ENCODE measurements at places on chromosomes 11 and 22.

GRCh38 chr11:28099715-28100114 is 8.2 kb downstream of the KIF18A start:
- no peak for DNase-seq

DNA sequence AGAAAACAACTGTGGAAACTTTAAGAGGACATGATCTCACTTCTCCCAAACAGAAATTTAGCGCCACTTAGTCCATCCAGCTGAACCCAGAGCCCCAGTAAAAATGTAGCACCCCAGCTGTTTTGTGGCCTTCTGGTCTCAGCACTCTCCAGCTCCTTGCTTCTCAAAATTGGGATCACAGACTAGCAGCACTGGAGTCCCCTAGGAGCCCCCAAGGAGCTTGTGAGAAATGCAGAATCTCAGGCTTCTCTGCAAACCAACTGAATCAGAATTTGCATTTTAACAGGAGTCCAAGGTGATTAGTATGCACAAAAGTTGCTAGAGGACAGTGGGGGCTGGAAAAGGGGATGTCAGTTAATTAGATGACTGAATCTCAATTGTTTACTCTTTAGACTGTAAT is 89.8 kb upstream of the FIBIN start:
- no peak for DNase-seq

- no peak for DNase-seq
Measured at GRCh38 chr11:119671561-119672015, 57.4 kb downstream of the NECTIN1 start.

GRCh38 chr22:46054091-46055073 is 77.4 kb upstream of the WNT7B start:
- peak; percentile 38 for DNase-seq

DNA sequence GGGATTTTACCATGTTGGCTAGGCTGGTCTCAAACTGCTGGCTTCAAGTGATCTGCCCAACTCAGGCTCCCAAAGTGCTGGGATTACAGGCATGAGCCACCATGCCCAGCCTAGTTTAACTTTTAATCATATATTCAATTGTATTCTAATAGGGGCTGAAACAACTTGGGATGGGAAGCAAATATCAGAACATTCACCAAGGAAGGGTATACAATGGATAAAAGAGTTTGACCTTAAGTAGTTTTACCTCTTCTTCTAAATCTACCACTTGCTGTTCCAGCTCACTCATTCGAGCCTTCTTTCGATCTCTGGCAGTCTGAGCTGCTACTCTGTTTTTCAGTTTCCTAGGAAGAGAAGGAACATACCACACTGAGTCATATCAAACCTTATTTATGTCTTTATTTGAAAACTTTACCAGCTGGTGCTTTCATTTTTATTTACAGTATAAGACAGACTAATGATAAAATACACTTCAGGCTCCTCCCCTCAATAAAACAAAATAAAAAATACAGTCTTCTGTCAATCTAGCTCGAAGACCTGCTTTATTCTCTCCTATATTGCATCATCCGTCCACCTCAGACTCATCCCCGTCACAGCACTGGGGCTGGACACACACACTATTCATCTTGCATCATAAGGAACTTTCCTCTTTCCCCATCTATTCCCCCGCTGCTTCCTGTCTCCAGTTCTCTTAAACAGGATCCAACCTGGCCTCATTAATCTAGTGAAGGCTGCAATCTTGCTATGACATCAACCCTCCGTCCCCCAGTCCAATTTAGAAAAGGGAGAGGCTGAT is 1.4 kb downstream of the XBP1 start:
- peak; percentile 75 for DNase-seq

DNA sequence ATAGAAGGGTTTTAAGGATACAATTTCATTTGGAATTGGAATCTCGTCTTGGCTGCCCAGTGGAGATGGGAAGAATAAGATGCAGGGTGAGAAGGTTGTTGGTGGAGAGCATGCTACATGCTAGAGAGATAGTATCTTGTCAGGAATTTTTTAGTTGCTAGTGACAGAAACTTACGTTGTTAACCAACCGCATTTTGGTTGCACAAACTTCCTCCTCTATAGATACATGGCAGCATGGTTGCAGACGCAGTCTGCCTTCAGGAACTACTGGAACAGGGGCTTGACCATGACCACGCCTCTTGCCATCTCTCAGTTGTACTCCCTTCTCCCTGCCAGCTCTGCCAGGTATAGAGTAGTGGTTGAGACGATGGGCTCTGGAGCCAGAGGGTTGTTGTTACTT is 13.5 kb upstream of the CCDC90B start:
- no peak for DNase-seq

DNA sequence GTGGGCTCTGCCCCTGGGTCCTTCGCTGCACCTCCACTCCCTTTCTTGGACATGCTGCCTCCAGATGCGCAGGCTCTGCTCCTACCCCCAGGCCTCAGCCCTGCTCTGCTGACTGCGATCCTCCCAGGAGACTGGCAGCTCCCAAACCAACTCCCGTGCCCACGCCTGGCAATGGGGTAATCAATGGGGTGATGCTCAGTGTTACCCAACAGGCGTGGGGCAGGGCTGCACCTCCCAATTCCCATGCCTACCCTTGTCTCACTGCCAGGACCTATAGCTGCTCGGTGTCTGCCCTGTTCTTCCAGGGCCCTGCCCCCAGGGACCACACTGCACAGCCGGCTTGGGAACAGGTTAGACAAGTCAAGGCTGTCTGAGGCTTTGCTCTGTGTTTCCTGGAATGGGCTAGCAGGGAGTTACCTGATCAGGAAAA is at the start of gene ALDH3B2:
Gene ALDH3B2 (minus strand): TSS at position 182 of the 430 bp plus-strand sequence. CDS start 7,688 bp downstream, outside the sequence.
- DNase-seq: no peak

GRCh38 chr11:60855726-60856633 is at the start of gene PTGDR2:
Gene PTGDR2 (minus strand): TSS chr11:60855950. CDS start chr11:60853722, 2,228 bp downstream.
- DNase-seq: no peak

DNA sequence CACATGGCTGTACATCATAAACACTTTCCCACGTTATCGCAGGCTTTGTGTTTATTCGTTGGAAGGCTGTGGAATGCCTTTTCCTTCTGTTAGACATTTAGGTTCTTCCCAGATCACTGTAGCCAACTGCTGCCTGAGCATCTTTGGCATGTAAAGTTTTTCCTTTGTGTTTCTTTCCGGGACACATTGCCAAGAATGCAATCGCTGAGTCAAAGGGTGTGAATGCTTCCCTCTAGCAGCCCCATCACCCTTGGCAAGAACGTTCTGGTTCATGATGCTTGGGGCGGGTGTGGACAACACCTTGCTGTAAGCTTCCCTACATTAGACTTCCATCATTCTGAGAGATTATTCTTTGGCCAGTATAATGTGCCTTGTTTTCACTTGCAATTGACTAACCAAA is 136.2 kb downstream of the OSBP2 start:
- no peak for DNase-seq

DNA sequence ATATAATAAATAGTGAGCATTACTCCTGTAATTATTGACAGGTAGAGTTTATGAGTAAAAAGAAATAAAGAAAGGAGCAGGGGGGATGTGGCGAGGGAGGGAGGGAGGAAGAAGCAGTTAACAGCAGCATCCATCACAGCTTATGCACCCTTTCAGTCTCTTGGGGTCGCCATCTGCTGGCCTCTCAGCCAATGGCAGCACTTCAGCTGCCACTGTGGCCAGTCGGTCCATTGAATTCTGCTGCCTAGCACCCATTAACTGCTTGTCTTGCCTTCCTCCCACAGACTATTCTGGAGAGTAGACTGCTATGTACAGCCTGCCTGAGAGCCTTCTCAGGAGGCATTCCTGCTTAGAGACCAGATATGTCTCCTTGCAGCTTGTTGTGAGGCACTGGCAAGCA is 388.3 kb downstream of the TENM4 start:
- DNase-seq: no peak

DNA sequence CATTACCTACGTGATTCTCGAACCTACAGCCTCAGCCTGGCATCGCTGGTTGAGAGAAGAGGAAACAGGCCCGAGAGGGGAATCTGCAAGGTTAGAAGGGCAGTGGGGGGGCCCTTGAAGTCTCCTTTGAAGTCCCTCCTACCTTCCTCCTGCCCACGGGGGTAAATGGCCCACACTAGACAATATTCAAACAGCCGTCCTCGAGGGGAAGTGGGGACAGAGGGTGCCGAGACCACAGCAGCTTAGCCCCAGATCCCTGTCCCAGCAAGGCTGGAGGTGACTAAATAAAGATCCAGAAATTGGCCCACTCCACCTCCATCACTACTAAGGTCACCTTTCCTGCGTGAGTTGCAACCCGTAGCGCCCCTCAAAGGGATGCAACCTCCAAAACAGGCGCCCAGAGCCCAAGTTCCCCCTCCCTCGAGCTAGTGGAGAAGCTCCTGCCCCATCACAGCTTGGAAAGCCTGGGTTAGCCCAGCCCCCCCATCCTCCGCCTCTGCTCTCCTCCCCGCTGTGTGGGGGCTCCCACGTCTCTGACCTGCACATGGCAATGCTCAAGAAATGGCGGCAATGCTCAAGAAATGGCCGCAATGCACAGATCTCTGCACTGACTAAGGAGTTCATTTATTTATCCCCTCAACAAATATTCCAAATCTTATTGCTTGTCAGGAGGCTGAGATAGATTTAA is 788 bp upstream of the RASL10A start:
- no peak for DNase-seq

DNA sequence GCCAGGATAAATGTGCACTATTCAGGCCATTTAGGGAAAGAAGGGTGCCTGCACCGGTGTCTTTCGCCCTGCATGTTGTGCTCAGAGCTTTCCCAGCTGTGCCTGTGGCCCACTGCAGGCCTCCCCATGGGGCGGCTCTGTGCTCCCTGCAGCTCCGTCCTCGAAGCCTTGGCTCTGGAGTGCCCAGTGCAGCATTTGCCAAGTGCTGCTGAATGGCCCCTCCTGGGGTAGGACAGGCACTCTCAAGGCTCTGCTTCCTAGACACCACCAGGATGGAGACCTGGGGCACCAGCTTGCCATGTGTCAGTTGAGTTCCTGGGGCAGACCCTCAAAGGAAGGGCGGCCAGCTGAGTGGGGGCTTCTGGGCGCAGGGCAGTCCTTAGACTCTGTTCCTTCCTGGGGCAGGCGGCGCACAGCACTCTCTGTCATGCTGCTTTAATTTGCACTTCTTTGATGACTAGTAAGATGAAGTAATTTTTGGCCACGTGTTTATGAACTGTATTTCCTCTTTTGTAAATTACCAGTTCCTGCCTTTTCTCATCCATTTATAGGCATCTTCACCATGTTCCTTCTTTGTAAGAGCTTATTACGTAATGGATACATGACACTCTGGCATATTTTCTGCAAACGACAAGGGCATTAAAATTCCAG is 32.1 kb upstream of the GNB1L start:
- peak; percentile 45 for DNase-seq

- no peak for DNase-seq
Measured at GRCh38 chr11:78350646-78351165, 66.9 kb downstream of the GAB2 start.

DNA sequence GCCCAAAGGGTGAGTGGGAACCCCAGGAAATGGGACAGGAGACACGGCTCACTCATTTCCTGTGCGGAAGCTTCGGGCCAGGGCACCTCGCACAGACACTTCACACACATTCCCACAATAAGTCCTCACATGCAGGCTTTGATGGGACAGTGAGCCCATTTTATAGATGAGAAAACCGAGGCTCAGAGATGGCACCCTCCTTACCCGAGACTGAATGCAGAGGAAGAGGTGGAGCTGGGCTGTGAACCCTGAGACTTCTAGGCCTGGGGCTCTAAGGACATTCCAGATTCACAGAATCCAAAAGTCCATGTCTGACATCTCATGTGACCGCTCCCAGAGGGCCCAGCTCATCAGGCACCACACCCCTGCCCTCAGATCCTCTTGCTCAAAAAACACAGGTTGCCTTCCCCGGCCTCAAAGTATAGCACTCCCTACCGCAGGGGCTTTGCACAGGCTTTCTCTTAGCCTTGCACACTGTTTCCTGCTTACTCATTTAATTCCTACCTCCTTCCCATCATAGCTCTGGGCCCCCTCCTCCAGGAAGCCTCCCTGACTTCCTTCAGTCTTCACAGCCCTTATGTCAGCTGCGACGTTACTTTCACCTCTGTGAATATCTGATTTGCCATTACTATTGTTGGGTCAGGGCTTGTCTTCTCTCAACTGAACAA is 57.1 kb upstream of the TCF20 start:
- DNase-seq: no peak

GRCh38 chr22:23496445-23496833 is 83.7 kb downstream of the IGLL1 start:
- DNase-seq: no peak

DNA sequence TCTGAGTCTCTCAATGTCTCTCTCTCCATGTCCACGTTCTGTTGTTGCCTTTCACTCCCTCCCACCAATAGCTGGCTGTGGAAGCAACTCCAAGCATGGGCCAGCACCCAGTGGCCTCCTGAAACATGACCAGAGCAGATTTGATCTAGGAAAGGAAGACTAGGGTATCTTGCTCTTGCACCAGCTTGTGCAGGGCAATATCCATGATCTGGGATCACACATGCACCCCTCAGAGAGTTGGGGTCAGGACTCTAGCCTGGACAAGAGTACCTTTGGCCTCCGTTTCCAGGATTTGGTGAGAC is 34.5 kb upstream of the RIC3 start:
- DNase-seq: no peak

DNA sequence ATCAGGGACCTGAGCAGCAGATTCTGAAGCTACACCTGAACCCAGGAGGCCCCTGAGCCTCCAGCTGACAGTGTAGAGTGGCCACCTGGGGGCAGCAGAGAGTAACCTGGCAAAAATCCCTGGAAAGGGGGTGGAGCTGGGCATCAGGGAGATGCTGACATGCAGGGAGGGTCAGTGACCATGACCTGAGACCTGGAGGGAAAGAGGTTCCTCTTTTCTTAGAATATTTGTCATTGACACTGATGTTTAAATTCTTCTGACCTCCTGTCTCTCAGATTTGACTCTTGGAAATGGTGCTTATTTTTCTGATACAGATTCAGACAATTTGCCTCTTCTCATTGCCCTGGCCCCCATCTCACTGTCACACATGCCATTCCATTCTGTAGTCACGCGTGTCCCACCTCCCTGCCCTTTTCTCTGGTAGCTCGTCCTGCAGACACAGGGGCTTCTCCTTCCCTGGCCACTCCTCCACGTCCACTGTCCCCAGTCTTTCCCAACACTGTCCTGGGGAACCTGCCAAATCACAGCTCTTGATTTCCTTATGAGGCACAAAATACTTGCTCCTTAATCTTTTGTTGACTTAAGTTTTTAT is 117.2 kb upstream of the IGLL5 start:
- DNase-seq: peak; percentile 48
